GM18507 (cell line): ENCODE measurements at places on chromosomes 7 and 10.

DNA sequence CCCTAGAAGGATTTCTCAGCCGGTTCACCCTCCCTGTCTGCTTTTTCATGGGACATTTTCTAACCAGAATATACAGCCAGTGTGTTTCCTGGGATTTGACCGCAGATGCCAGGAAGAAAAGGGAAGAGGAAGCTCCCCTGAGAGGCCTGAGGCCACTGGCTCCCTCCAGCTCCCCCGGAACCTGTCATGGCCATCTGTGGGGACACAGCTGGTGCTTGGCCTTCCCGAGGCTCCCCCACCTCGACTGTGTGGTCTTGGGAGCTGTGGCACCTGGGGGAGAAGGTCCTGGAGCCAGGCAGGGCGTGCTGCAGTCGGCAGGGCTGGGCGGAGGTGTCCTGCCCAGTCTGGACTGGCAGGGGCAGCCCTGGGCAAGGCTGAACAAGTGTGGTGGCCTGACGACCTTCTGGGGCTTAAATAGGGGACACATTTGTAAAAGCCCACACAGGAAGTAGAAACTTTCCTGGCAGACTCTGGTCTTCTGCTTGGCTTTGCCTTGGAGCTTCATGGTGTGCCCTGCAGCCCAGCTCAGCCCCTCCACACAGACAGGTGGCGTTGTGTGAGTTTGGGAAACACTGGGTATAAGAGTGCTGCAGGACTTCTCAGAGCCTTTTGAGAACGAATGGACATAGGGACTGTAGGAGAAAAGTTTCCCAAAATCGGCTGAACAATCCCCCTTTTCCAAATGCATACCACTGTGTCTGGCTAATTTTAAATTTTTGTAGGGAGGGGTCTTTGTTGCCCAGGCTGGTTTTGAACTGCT lies 6.8 kb downstream of the BRI3 start:
- no peak for DNase-seq

- no peak for DNase-seq
These were observed 12.4 kb upstream of the PTPN12 start for GRCh38 chr7:77524731-77525130.

- no peak for DNase-seq
These were observed 659 bp downstream of the OPTN start for GRCh38 chr10:13100349-13101294.

DNA sequence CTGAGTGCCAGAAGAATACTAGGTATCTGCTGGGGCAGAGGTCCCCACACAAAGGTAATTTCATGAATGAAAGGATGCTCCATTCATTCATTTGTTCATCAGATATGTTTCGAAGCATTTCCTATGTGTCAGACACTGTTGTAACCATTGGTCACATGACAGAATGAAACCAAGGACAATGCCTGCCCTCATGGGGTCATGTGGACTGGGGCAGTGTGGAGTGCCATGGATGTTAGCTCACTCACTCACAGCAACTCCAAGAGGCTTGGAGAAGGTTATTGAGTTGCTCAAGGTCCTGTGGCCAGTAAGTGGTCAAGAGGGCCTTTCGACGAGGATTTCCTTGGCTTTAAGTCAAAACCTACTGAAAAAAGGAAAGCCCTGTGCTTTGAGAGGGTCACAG lies 223.5 kb downstream of the ARHGAP12 start:
- DNase-seq: no peak

GRCh38 chr10:89275383-89275782 lies 23.8 kb upstream of the LIPA start:
- no peak for DNase-seq
